ENCODE measurements at places on chromosomes 6 and 20. TPM values are rescaled to one million over a fixed set of nuclear protein-coding genes. Genes with fewer than 3 reads are reported as not detected.

GRCh38 chr6:14361297-14361696, 243.7 kb downstream of the CD83 start:
- no peak for DNase-seq

- no peak for DNase-seq
Observed at GRCh38 chr20:44909872-44910689, at the start of gene PABPC1L. Gene PABPC1L, plus strand, starts transcription at chr20:44910060. Its CDS starts 84 bp downstream, at chr20:44910144.

DNA sequence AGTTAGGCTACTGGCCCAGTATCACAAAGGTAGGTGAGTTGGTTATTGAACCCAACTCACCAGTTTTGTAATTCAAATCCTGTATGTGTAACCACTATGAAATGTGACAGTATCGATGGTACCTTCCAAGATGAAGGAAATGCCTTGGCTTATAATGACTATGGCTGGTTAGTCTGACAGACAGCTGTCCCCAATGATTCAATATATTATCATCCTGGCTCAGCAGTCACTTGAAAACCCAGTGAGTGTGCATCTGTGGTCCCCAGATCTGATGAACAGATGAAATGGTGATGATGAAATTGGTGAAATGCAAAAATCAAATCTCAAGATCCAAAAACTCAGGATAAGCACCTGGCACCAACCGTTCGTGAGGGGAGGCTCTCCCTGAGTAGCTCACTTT, 54.8 kb downstream of the TNFRSF21 start:
- DNase-seq = no peak

GRCh38 chr6:163620670-163621330, 206.3 kb downstream of the QKI start:
- no peak for DNase-seq

DNA sequence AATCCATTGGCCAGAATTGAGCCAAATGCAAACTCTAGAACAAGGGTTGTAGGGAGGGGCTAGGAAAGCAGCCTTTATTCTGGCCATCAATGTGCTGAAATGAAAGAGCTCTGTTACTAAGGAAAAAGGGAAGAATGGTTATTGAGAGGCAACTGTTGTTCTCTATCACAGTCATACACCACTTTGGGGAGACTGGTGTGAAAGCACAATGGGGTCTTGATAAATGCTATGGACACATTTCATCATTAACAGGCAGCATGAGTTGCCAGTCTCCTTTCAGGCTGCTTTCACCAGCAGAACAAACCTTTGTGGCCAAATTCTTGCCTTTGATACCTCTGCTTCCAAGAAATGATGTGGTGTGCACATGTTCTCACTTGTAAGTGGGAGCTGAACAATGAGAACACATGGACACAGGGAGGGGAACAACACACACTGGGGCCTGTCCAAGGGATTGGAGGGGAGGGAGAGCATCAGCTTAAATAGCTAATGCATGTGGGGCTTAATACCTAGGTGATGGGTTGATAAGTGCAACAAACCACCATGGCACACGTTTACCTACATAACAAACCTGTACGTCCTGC, 86.2 kb downstream of the CDS2 start:
- no peak for DNase-seq

GRCh38 chr6:166235666-166236292, 68.1 kb upstream of the TBXT start:
- DNase-seq = no peak

DNA sequence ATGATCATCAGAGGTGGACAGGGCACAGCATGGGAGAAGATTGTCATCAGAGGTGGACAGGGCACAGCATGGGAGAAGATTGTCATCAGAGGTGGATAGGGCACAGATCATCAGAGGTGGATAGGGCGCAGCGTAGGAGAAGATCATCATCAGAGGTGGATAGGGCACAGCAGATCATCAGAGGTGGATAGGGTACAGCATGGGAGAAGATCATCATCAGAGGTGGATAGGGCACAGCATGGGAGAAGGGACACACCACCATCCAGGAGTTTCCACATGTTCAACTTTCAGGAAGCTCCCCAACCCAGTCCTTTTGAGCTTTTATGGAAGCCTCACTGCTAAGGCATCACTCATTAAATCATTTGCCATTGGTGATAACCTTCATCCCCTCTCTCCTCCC, 104.1 kb downstream of the MAP7 start:
- no peak for DNase-seq

DNA sequence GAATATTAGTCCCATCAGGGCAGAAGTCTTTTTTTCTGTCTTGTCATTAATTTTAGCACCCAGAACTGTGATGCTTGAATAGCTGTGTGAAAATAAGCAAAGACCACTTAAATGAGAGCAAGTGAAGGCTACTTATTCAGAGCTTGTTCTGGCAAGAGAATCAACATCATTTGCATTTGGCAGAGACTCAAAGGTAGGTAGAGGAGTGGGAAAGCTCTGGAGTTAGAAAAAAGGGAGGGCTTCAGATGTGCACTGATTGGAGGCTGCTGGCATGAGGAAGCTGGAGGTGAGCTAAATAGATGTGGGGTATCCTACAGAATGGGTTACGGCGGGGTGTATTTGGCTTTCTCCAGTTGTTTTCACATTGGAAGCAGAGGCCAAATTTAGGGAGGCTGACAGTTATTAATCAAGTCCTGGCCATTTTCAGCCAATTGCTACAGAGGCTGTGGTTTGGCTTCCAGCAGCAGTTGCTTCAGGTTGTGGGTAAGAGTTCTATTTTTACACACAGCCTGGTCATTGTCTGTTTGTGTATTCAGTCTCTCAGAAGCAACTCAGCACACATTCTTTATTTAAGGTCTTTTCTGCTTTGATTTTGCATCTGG, 254.3 kb downstream of the BTBD3 start:
- no peak for DNase-seq

DNA sequence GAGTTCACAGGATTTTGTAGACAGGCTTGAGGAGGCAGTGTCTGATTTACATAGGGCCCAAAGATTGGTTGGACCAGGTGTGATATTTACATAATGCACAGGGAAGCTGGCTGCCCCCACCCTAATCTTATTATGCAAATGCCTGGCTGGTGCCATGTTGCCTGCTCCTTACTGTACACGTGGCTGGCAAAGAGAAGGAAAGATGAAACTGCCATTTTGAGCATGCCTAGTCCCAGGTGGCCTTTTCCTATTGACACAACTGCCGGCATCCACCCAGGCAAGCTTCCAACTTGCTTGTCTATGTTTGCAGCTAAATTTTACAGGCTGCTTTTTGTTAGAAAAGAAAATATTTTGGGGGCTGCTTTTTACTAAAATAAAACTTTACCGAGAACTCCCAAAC, 174.6 kb downstream of the LMBRD1 start:
- no peak for DNase-seq

DNA sequence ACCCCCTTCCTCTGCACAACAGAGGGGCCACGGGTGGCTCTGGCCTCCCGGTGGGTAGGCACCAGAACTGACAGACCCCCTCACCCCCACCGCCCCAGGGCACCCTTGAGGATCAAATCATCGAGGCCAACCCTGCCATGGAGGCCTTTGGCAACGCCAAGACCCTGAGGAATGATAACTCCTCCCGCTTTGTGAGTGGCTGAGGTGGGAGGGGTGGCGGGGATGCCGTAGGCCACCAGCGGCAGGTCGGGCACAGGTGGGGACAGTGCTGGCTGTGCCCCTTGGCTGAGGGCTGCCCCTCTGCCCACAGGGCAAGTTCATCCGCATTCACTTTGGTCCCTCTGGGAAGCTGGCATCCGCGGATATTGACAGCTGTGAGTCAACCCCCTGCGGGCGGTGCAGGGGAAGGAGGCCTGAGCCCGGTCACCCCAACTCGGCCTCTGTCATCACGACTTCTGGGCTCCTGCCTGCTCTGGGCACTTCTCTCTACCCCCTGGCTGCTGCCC, 29.1 kb downstream of the MYH7B start:
- no peak for DNase-seq

CRYBG1 gene
- total RNA-seq = 185 TPM

RSPO3 gene
- total RNA-seq = 1.1 TPM

BPIFB4 gene
- total RNA-seq = not detected

DPPA5 gene
- not detected for total RNA-seq

RAB5IF gene
- 373 TPM for total RNA-seq

All from esophagus squamous epithelium (tissue), 5 donors.